ENCODE measurements at places on chromosomes 12 and 14.

DNA sequence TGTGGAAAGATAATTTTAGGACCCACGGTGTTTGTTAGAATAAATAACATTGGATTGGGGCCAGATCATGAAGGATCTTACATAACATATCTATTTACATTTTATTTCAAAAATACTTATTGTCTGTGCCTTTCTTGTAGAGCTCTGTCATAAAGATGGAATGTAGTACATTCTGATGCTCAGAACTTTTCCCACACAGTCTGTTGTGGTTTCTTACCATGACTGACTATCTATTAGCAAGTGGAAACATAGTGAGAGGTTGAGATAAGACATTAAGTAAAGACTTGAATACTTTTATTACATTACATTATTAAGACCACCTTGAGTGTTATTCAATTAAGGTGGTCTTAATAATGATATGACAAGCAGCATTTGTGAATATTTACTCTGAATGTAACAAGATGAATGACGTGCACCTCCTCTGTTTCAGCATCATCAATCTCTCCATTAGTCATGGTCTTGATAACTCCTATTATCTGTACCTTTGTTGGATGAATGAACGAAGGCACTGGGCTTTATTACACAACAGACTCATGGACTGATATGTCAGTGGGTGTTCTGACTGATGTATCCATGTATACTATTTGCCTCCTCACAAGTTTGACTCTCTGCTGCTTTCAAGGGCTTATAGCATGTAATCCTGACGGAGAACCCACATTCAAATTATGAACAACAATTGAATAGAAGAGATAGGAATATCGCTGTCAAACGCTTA is 883.0 kb upstream of the FLRT2 start:
- no peak for DNase-seq

- no peak for DNase-seq
Measured at GRCh38 chr12:50520416-50521207, 15.8 kb downstream of the DIP2B start.

- no peak for DNase-seq
Measured at GRCh38 chr12:99766408-99766807, 118.9 kb downstream of the GARIN6 start.

DNA sequence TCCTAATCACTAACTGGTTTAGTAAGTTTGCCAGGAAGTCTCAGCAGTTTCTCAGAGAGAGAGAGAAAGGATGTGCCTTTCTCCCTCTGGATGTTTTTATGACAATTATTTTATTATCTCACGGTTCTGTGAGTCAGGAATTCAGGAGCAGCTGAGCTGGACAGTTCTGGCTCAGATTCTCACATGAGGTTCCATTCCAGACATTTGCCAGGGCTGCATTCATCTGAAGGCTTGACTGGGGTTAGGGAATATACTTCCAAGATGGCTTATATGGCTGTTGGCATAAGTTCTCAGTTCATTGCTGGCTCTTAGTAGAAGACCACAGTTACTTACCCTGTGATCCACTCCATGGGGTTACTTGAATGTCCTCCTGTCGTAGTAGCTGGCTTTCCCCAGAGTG is 101.2 kb upstream of the ATF7IP start:
- no peak for DNase-seq

- no peak for DNase-seq
Measured at GRCh38 chr12:53053218-53054111, 3.6 kb downstream of the TNS2 start.

- DNase-seq = no peak
Measured at GRCh38 chr12:89924191-89924590, 215.6 kb upstream of the ATP2B1 start.

- DNase-seq = no peak
Measured at GRCh38 chr12:28164644-28165275, 25.5 kb upstream of the CCDC91 start.

DNA sequence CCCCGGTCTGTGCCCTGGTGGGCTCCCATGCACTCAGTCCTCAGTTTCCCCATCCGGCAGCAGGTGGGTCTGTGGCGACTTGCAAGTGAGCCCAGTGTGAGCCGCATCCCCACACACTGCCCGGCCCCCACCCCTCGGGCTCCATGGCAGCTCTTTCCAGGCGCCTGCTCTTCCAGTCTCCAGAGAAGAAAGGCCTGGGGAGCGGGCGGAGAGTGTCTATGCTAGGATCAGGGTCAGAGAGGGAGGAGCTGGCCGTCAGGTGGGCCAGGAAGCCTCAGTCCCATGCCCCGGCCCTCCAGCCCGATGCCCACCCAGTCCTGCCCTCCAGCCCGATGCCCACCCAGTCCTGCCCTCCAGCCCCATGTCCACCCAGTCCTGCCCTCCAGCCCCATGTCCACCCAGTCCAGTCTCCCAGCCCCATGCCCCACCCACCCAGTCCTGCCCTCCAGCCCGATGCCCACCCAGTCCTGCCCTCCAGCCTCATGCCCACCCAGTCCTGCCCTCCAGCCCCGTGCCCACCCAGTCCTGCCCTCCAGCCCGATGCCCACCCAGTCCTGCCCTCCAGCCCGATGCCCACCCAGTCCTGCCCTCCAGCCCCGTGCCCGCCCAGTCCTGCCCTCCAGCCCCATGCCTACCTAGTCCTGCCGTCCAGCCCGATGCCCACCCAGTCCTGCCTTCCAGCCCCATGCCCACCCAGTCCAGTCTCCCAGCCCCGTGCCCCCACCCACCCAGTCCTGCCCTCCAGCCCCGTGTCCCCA is 49.2 kb downstream of the FBRSL1 start:
- DNase-seq = no peak

GRCh38 chr12:460261-461230 is 807 bp downstream of the B4GALNT3 start:
- no peak for DNase-seq

DNA sequence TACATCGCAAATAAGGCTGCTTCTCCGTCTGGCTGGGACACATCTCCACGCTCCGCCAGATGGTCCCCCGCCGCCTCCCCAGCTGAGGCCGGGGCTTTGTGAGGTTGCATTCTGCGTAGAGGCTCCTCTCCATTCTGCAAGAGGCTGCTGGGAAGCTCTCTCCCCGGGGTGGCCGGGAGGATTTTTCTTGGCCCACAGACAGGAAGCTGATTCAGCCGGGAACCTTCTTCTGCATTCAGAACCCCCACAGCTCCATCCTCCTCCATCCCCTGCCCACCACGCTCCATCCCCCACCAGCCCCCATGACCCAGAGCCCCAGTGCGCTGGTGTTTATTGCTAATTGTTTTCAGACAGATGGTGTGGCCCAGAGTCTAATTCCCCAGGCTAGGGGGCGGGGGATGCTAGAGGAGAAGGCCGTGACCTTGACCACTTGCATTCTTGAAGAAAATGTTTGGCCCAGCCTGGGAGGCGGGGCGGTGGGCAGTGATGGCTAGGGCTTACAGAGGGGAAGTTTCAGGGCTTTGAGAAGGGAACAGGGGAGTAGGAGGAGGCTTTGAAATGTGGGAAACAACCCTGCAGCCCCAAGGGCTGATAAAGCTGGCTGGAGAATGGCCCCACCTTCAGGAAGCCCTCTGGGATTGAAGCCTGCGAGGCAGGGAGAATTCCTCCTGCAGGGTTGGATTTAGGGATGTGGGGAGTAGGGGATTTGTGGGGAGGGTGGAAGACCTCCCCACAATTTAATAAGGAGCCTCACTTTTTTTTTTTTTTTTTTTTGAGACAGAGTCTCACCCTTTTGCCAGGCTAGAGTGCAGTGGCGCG is 88.5 kb upstream of the NCOR2 start:
- no peak for DNase-seq

DNA sequence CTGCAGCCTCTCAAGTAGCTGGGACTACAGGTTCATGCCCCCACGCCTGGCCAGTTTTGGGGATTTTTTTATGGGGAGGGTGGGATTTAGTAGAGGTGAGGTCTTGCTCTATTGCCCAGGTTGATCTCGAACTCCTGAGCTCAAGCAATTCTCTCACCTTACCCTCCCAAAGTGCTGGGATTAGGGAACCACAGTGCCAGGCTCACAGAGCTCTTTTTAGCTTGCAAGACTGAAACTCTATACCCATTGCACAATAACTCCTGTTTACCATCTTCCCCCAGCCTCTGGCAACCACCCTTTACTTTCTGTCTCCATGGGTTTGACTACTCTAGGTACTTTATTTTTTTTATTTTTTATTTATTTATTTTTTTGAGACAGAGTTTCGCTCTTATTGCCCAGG is 25.7 kb upstream of the CDK17 start:
- DNase-seq = no peak

DNA sequence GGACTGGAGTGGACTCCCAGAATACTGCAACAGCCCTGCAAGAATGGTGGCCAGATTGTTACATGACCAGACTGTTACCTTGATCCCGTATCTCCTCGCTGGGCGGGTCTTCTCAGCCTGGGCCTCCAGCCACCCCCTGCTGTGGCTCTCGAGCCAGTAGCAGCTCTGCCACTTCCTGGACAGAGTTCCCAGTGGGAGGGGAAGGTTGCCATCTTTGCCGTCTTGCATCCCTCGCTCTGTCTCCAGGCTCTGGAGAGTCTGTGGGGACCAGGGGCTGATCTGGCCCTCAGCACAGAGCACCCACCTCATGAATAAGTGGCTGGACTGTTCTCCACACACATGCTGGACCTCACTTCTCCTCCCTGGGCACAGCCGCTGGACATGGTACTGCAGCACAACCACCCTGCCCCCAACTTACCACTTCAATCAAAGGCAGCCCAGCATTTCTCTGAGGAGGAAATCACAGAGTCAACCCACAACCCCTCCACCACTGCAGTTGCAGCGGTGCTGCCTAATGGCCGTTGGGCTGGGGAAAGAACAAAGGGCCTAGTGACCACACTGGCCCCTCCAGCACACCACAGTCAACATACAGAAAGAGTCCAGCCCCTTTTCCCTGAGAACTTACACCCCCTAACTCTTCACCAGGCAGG is 6.9 kb upstream of the KLRF1 start:
- no peak for DNase-seq

GRCh38 chr12:119780786-119781434 is 96.2 kb downstream of the CIT start:
- no peak for DNase-seq

GRCh38 chr14:51176839-51177238 is 63.2 kb upstream of the TMX1 start:
- no peak for DNase-seq

DNA sequence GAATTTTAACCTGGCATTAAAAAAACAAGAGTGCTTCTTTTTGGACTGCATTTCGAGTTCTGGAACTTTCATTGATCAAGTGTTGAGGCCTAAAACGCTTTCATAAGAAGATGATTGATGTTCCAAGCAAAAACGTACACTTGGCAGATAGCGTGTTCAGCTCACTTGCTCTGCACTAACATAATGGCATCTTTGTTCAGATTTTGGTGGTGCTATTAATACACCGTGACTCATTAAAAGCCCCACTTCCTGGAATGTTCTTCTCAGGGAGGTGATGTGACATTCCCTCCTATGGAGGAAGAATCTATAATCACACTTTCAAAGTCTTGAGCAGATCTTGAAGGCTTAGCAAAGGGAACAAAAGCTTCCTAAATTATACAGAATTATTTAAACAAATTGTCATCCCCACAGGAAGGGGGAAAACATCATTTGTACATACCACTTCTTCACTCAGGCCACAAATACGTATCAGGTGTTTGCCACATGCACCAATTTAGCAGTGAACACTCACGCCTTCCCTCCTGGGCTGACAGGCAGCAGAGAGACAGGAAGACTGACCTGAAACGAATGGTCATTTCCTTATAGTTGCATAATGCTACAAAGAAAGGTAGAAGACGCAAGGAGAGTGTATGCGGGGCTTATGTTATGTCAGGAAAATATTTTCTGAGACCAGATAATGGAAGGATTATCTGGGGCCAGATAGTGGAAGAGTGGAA is 15.4 kb downstream of the HSP90AA1 start:
- DNase-seq = no peak

- DNase-seq = no peak
Measured at GRCh38 chr12:132310181-132311040, 19.0 kb downstream of the GALNT9 start.

DNA sequence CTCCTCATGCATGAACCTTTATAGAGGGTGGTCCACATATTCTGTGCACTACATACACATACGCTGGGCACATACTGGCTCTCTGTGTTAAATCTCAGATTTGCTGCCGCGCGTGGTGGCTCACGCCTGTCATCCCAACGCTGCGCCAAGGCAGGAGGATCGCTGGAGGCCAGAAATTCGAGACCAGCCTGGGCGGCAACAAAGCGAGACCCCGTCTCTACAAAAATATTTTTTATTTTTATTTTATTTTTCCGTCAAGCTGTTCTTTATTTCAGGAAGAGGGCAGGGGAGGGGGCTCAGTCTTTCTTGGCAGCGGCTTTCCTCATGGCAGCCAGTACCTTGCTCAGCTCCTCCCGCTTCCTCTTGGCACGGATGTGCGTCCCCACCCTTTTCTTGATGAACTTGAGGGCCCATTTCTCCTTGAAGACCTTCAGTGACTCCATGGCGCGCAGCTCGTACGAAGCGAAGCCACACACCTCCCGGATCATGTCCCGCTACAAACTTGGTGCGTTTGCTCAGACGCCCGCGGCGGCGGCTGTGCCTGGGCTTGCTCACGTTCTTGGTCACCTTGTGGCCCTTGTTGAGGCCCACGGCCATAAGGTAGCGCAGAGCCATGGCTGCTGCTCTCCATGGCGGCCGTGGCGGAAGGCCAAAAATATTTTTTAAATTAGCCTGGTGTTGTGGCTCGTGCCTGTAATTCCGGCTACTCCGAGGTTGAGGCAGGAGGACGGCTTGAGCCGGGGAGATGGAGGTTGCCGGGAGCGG is 3.2 kb downstream of the DCAF4 start:
- DNase-seq = no peak

DNA sequence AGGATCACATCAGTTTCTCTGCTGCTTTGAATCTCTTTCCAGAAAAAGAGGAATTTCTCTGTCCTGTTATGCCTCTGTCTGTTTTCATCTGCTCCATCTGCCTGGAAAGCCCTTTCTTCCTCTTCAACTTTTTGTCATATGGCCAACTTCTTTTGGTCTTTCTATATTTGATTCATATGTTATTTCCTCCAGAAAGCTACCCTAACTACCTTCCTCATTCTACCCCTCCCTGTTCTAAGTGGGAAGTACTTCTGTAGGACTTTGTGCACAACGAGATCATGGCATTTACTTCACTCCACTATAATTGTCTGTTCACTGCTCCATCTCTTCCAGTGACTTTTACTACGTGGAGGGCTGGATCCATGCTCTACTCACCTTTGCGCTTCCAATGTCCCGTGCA is 5.9 kb downstream of the CLEC4D start:
- no peak for DNase-seq

- DNase-seq = no peak
Measured at GRCh38 chr12:130444061-130444460, 106.4 kb downstream of the PIWIL1 start.

GRCh38 chr12:30999723-31000122 is 73.2 kb downstream of the TSPAN11 start:
- no peak for DNase-seq

GRCh38 chr12:109928058-109928656 is 28.1 kb downstream of the TCHP start:
- no peak for DNase-seq
